ENCODE measurements at places on chromosomes 5 and 9.

DNA sequence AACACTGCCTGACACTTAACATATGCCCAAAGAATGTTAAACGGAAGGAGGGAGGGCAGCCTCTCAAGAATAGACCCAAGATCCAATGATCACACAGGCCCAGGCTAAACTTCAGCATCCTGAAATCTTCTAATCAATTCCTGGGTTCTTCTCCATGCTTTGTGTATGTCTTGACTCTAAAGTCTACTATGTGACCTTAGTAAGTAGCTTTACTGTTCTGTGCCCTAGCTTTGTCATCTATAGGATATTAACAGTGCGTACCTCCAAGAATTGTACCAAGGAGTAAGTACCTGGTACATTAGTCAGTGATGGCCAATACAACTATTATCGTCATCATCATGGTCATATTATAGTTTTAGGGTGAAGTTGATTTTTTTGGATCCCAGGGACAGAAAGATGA lies 96.6 kb downstream of the SGCD start:
- DNase-seq, result no peak

DNA sequence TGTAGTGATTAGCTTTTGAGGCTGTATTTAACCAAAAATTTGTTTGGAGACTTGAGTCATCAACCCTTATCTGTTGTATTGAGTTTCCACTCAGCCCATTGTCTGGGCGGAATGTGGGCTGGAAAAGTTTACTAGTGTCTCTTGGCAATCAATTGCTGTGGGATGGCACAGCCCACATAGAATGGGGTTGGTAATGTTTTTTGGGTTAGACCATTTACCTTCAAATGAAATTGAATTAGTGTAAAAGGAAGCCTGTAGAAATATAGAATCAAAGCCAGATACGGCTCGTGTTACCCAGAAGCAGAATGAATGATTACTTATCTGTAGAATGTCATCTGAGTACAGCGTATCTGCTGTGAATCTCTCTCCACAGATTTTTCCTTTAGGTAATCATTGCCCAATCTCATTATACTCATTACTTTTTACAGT lies 142.9 kb downstream of the AOPEP start:
- DNase-seq, result no peak

DNA sequence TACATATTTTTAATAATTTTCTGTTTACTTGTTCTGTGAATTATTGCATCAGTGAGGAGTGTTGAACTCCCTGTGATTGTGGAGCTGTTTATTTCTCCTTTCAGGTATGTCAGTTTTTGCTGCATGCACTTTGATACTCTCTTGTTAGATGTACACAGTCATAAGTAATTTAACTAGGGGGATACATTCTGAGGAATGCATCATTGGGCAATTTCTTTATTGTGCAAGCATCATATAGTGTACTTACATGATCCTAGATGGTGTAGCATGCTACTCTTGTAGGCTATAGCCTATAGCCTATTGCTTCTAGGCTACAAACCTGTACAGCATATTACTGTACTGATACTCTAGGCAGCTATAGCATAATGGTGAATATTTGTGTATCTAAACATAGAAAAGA lies 9.5 kb downstream of the DENND4C start:
- no peak for DNase-seq

GRCh38 chr9:108991479-108991878 lies 21.8 kb downstream of the CTNNAL1 start:
- DNase-seq, result no peak

DNA sequence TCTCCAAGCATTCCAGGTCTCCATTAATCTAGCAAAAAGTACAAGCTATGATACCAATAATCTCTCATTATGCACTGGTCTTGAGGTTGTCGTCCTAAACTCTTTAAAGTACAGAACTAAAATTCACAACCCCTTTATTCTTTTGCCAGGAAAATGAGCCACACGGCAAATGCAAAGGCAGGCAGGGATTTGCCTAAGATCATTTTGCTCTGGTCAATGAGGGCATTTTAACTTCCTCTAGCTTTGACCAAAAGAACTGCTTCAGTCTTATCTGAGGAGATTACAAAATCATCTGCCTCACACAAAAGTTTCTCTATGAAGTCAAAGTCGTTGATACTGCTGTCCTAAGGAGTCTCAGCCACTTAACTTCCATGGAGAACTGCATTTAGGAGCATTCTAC lies 51.8 kb downstream of the EPB41L4B start:
- no peak for DNase-seq

GRCh38 chr9:123772374-123772773 lies 157.6 kb downstream of the DENND1A start:
- no peak for DNase-seq

- no peak for DNase-seq
These were observed 130.9 kb upstream of the NUDT12 start for GRCh38 chr5:103693517-103693916.

DNA sequence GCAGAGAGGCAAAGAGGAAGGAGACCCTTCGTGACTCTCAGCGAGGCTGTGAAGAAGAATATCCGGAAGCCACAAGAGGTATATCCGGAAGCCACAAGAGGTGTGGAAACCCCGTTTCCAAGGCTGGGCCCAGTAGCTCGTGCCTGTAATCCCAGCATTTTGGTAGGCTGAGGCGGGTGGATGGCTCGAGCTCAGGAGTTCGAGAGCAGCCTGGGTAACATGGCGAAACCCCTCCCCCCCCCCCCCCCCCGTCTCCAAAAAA lies 612 bp upstream of the BBLN start:
- DNase-seq, result no peak

GRCh38 chr5:137665678-137666460 lies 70.0 kb downstream of the KLHL3 start:
- no peak for DNase-seq

- DNase-seq, result no peak
These were observed 422.5 kb downstream of the GADD45G start for GRCh38 chr9:90027296-90027790.

DNA sequence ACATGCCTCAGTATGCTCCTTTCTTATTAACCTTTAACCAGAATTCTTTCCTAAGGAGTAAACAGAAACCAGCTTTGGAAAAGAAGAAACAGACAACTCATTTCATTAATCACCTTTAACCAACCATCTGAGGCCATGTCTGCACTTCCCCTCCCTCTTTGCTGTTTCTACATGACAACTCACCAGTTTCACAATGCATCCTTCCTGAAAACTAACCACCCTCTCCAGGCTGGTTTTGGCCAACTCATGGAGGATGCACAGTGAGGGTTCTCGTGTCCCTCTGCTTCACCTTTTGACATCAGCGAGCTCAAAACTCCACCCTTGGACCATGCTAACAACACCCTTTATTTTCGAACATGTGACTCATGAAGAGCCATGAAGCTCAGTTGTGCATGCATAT lies 244.1 kb downstream of the ELAVL2 start:
- DNase-seq, result no peak

- no peak for DNase-seq
These were observed 46.6 kb downstream of the CSNK1A1 start for GRCh38 chr5:149504677-149505076.

DNA sequence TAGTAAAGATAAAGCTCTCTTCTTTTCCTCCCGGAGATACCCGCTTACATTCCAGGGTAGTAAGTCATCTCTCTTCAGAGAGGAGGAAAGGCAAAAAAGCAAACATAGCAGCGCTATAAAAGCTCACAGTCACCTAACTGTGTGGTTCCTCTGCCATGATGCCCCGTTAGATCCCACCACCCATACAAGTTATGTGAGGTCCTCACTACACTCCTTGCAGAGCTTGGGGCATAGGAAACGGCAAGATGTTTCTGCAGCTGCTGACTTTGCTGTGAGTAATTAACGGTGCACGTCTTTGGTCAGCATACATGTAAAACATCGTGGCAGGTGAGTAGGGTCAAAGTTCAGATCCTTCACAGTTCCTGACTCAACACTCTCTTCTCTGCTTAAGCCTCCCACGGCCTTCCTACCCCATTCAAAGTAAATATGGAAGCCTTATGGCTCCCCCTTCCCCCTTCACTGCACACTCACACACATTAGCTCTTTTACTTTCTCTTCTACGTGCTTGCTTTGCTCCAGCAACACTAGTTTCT lies 218.9 kb downstream of the DIRAS2 start:
- DNase-seq, result no peak

DNA sequence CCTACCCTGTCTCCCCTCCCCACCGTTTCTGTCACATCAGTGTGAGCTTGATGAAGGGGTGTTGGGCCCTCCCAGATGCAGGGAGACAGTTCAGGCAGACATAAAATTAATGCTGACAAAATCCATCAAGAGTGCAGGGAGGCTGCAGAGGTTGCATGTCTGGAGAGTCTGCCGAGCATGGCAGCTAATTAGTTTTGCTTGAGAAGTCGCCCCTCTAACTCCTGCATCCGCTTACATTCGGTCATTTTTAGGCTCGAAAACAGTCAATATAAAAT lies 44.9 kb downstream of the GALNT12 start:
- DNase-seq, result no peak

GRCh38 chr5:127400946-127401670 lies 110.5 kb downstream of the MEGF10 start:
- no peak for DNase-seq

DNA sequence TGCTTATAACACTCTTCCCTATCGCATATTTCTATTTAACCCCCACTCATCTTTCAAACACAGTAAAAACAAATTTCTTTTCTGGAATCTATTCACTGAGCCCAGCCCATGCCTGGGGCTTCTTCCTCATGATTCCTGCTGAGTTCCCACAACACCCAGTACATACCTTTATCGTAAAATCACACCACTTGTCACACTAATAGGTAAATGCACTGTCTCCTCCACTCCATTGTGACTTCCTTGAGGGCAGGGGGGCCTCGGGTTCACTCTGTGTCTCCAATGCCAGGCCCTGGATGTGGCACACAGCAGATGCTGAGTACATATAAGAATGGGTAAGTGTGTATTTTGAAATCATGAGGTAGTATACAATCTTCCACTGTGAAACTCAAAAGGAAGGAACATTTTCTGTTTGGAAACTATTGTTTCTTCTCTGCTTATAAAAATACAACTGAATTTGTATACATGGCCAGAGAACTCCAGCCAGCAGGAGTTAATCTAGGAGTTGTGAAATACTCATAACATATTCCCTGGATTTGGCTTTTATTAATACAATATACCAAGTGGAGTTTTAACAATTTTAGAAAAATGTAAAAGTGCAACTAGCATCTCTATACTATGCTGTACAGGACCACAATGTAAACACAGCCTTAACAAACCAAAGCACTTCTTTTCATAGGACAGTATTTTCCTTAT lies 7.2 kb downstream of the PLK2 start:
- peak; percentile 41 for DNase-seq

DNA sequence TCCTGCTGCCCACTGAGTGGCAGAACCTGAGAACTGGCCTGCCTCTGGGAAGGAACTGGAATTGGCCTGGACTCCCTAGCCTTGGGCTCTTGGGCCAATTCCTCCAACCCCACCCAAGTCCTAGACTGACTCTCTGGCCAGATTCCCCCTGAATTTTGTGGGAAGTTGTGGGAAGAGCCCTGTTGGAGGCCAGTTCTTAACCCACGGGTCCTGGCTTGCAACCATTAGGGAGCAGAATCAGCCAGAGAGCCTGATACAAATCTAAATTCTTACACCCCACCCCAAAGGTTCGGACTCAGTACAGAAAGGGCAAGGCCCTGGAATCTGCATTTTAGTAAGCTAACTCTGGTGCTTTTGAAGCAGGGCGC lies 125.3 kb upstream of the SLC25A48 start:
- peak; percentile 31 for DNase-seq

DNA sequence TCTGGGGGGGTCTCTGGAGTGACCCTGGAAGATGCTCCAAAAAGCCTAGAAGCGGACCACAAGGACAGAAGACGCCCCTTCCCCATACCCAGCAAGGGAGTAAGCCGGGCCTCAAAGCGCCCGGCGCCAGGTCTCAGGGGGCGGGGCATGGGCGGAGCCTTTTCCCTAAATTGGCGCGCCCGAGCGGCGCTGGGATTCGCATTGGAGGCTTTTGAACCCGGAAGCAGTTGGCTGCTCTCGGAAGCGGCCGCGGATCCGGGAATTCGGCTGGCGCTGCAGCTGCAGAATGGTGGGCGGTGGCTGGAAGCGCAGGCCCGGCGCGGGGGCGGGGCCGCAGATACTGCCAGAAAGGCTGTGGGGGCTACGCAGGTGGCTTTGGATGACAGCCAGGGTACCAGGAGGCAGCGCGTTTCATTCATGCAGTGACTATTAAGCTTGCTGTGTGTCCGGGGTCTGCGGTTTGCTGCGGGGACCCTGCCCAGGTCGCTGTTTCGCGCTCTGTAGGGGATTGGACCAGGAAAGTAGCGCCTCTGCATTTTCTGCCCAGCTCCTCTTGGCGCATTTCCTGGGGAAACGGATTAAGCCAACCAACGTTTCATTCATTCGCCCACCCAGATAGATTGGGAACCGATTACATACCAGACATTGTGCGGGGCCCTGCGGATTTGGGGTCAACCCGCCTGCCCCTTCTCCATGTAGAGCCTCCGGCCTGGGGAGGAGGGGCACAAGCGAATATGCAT lies 83.0 kb upstream of the FREM1 start:
- DNase-seq, result peak; percentile 98

GRCh38 chr9:137029058-137029936 lies 1.3 kb upstream of the ABCA2 start:
- peak; percentile 96 for DNase-seq

DNA sequence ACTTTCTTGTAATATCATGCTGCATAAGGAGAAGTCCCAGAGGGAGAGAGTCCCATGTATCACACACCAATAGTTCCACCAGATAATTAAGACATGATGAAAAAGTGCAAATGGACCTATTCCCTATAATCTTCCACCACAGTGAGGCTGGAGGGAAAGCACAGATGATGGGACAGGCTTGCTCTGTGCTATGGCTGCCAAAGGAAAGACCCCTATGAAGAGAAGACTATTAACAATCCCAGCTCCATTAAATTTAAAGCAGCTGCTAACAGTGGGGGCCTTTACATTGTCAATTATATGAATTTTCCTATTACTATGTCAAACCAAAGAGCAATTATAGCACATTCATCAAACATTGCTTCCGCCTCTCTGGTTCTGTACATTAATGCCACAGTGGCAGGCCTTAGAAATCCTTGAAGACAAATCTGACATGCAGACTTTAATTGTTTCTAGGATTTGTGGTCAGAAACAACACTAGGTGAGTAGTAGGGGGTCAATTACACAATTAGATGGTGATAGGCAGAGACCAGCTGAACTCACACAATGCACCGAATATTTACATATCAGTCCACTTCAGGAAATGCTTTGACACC lies 551.3 kb downstream of the TLE1 start:
- DNase-seq, result no peak

GRCh38 chr9:105093685-105094084 lies 150.8 kb upstream of the SLC44A1 start:
- no peak for DNase-seq

DNA sequence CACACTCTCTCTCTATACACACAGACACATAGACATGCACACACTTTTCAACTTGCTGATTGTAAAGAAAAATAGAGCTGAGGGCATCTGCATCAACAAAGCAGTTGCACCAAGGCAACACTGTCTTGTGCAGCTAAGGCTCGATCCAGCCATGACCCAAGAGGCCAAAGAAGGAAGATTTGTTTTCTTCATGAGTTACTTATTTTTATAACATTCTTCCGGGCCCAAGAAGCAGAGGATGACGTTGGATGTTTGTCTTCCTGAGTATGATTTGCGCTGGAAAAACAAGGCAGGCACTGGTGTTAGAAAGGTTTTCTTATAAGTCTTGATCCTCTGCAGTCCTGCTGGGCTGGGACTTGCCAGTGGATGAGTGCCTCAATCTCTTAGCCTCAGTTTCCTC lies 344.1 kb downstream of the ADAMTS6 start:
- no peak for DNase-seq

GRCh38 chr5:59506285-59506877 lies 387.1 kb downstream of the PDE4D start:
- DNase-seq, result no peak

GRCh38 chr5:157167214-157167621 lies 1.2 kb upstream of the GARIN3 start:
- DNase-seq, result no peak

GRCh38 chr9:16331527-16331926 lies 538.9 kb downstream of the BNC2 start:
- no peak for DNase-seq
